NCI-H526 treated with DMSO at 0.1 percent for 48 hours (cell line): ENCODE measurements at places on chromosomes 6 and 20.
A peak's percentile ranks its signal among the peaks of the same experiment; 100 is the strongest.

DNA sequence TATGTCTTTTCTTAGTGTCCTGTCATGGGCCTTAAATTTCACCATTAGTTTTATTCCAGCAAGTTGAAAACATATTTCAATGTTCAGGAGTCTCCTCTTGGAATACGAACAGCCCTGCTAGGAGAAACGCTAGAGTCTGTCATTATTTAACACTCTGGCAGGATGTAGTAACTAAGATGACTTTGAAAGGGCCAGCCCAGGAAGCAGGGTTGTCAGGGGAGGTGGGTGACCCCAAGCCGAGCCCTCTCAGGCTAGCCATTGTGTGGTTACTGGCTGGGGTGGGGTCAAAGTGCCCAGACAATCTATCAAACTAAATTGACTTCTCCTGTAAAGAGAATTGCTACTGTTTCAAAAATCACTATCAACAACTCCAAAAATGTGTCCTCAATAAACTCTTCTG is 67.8 kb downstream of the LY86 start:
- DNase-seq = no peak

DNA sequence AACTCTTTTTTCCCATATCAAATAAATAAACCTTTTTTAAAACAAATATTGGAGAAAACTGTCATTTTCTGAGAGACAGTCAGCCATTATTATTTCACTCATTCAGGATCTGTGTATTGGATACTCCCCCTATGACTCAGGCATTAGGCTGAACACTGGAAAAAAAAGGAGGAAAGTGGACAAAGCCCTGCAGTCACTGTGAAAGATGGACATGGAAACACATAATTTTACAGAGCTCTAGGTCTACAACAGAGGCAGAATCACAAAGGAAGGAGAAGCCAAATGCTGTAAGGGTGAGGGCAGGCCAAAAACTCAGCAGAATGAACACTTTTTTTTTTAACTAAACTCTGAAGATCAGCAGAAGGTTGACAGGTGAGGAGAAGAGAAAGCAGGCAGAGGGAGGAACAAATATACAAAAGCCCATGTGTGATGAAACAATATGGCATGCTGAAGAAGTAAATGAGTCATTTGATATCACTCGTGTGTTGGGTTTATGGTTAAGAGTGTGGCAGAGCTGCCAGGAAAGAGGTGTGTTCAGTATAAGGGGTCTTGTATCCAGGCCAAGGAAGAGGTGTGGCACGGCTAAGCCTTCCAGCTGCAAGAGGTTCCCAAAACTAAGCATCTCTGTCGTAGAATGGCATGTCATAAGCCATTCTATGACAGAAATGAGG is 39.1 kb downstream of the EPB41L2 start:
- DNase-seq = no peak

DNA sequence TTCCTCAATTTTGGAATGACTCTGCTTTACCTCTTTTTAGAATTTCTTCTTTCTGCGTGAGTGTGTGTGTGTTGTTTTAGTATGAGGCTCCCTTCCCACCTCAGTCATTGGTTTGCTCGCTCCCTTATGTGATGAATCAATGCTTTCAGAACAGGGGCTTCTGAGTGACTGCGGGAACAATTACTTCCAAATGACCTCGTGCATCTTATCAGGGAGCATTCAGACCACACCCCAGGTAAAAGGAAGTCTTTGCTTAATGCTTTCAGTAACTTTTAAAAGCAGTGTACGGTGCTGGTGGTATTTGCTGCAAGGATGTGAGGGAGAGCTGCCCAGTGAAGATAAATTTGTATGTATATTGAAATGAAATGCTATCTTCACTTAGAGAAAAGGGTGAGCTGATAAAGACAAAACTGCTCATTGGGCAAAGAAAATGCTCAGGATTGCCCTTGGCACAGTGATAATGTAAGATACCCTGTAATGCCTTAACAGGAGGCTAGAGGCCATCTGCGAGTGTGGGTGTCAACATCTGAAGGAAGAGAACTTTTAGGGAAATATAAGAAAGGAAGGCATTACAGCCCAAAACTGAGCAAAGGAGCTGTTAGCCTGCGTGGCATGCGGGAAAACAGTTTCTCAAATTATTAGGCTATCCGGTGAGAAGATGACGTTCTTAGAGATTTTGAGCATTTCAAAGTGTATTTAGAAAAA is at the start of gene MLIP:
Gene MLIP, plus strand, starts transcription at position 103 of the 705 bp plus-strand sequence. Its CDS starts 37 bp downstream, at position 140.
- DNase-seq = no peak

- no peak for DNase-seq
Observed at GRCh38 chr20:48620154-48620506, 207.7 kb downstream of the PREX1 start.

DNA sequence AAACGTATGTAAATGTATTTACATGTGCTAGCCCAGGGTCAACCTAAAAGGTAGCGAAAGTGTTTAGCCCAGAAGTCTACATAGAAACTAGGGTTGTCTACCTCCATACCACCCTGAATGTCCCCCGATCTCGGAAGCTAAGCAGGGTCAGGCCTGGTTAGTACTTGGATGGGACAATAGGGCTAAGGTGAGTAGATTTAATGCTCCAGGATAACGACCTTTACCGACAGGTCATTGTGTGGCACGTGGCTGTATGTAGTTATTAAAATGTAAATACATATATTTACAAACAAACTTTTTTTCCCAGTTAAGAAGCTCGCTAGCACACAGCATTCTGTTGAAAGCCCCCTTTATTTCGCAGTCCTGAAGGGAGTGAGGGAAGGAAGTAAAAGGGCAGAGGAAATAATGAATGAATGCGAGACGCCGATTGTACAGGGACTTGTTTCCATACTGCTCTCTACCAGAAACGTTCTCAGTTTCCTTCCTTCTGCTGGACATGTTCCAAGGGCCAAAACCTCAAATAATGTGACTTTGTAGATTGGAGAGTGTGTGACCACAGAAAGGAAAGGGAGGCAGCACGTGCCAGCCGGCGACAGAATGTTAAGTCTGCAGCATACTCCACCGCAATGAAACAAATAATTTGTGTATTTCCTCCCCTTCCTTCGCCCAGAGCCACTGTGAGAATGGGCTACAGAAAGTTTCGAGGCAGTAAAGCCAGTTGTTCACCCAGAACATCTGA is 612 bp downstream of the ADAT2 start:
- peak; percentile 33 for DNase-seq

GRCh38 chr6:126672649-126673048 is 332.7 kb downstream of the CENPW start:
- no peak for DNase-seq

DNA sequence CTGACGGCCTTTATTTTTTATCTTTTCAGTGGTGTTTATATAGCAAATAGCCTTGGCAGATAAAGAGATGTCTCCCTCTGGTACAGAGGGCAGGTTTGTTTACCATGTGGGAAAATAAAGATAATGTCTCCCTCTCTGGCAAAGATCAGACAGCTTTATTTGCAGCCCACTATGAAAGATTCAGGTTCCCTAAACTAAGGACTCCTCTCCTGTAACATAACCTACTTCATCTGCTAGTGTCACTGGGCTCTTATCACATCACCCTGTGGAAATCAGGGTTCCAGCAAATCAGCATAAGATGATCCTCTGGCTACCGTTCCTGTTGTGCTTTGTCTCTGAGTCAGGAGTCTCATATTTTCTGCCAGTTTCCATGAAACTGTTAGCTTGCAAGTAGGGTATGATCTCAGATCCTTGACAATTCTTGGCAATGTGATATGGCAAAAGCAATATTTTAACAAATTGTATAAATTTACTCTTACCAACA is 3.1 kb downstream of the FBXL4 start:
- DNase-seq = peak; percentile 6

- DNase-seq = no peak
Observed at GRCh38 chr20:48626226-48626937, 201.4 kb downstream of the PREX1 start.

- no peak for DNase-seq
Observed at GRCh38 chr20:47648943-47649342, 136.3 kb downstream of the SULF2 start.

- DNase-seq = no peak
Observed at GRCh38 chr6:64996301-64996700, 710.7 kb downstream of the EYS start.
